ENCODE measurements at places on chromosomes 2 and 18.

GRCh38 chr2:165621086-165621560 is 151.6 kb downstream of the CSRNP3 start:
- no peak for DNase-seq

DNA sequence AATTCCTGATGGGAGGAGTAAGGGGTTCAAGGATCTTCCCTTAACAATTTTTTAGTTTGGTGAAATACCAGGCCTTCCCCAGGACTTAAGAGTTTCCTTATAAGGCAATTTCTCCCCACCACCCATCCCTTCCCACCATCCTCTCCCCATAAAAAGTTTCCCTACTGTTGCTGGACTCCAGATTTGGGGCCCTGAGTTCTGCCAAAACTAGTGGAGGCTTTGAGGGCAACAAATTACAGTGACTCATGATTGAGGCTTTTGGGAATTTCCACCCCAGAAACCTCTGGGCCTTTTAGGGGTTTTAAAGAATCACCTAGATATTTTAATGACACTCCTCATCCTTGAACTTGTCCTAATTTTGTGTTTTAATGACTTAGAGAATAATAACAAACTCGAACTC is 14.3 kb upstream of the EN1 start:
- DNase-seq, result no peak

- no peak for DNase-seq
Measured at GRCh38 chr18:31736630-31737029, 24.1 kb downstream of the SLC25A52 start.

- no peak for DNase-seq
Measured at GRCh38 chr18:60466677-60467076, 94.1 kb upstream of the MC4R start.

DNA sequence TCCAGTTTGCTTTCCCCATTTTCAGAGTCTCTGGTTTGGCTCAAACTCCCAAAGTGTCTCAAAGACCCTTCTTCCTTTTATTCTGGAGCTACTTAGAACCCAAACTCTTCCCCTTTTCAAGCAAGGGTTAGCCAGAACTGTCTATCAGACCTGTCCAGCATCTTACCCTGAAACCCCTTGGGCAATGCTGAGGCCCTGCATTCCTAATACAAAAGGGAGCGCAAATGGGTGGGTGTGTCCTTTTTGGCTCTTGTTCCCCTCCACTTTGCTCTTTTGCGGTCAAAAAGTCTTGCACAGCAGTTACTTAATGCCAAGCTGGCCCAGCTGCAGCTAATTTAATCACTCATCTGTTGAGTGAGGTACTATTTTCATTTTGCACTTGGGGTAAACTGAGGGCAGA is 231.2 kb upstream of the FOSL2 start:
- no peak for DNase-seq

GRCh38 chr2:177799531-177799930 is 273.0 kb downstream of the PDE11A start:
- DNase-seq, result no peak
